Purkinje cell (primary cell): ENCODE measurements at places on chromosomes 12 and 14. TPM values are rescaled to one million over a fixed set of nuclear protein-coding genes. Genes with fewer than 3 reads are reported as not detected.

The RTL1 gene
- not detected in 2 replicates for polyA plus RNA-seq

The YEATS4 gene
- 31.2 and 44.4 TPM in 2 replicates for polyA plus RNA-seq

The SSPN gene
- 4.0 and 6.6 TPM in 2 replicates for polyA plus RNA-seq

The IPO8 gene
- polyA plus RNA-seq: 9.0 and 10.1 TPM in 2 replicates

The LHX5 gene
- 0.90 and 3.1 TPM in 2 replicates for polyA plus RNA-seq

The ZFHX2 gene
- 1.7 and 2.7 TPM in 2 replicates for polyA plus RNA-seq

The IL22 gene
- 2.3 TPM in 1 of 2 replicates, not detected in the other for polyA plus RNA-seq

The KCNC2 gene
- 8.1 TPM in 1 of 2 replicates, not detected in the other for polyA plus RNA-seq

The GNG2 gene
- polyA plus RNA-seq: 269 and 324 TPM in 2 replicates

The CSRP2 gene
- polyA plus RNA-seq: 0.36 TPM in 1 of 2 replicates, not detected in the other

The CCDC38 gene
- not detected in 2 replicates for polyA plus RNA-seq

The PLEK2 gene
- not detected in 2 replicates for polyA plus RNA-seq

The DGKA gene
- 2.0 and 9.5 TPM in 2 replicates for polyA plus RNA-seq

The CLEC4C gene
- not detected in 2 replicates for polyA plus RNA-seq

The TBC1D30 gene
- 3.0 and 4.3 TPM in 2 replicates for polyA plus RNA-seq

The PTGR2 gene
- 6.4 and 12.1 TPM in 2 replicates for polyA plus RNA-seq

The TAS2R7 gene
- 0.30 TPM in 1 of 2 replicates, not detected in the other for polyA plus RNA-seq

The OASL gene
- 0.22 TPM in 1 of 2 replicates, not detected in the other for polyA plus RNA-seq

The APPL2 gene
- 73.9 and 93.8 TPM in 2 replicates for polyA plus RNA-seq

The HHIPL1 gene
- 0.22 and 1.2 TPM in 2 replicates for polyA plus RNA-seq

The SDR9C7 gene
- 0.54 TPM in 1 of 2 replicates, not detected in the other for polyA plus RNA-seq

The DGLUCY gene
- polyA plus RNA-seq: 14.0 and 20.1 TPM in 2 replicates

The SUOX gene
- 10.7 and 20.8 TPM in 2 replicates for polyA plus RNA-seq

The PRICKLE1 gene
- 7.6 and 12.2 TPM in 2 replicates for polyA plus RNA-seq

The B4GALNT1 gene
- polyA plus RNA-seq: 39.3 and 50.4 TPM in 2 replicates

The RFX4 gene
- 5.7 and 7.2 TPM in 2 replicates for polyA plus RNA-seq

The FAIM2 gene
- 846 and 1,023 TPM in 2 replicates for polyA plus RNA-seq

The GXYLT1 gene
- polyA plus RNA-seq: 2.8 and 3.3 TPM in 2 replicates

The FAM181A gene
- polyA plus RNA-seq: not detected in 2 replicates

The HOXC10 gene
- polyA plus RNA-seq: not detected in 2 replicates

The PDE6H gene
- polyA plus RNA-seq: not detected in 2 replicates

The ABCD2 gene
- polyA plus RNA-seq: 7.8 and 8.1 TPM in 2 replicates

The LRP6 gene
- polyA plus RNA-seq: 2.9 and 6.2 TPM in 2 replicates

The EEA1 gene
- 21.1 and 26.4 TPM in 2 replicates for polyA plus RNA-seq

The SLC7A8 gene
- 22.0 and 27.0 TPM in 2 replicates for polyA plus RNA-seq

The DYNLL1 gene
- 1,021 and 1,881 TPM in 2 replicates for polyA plus RNA-seq

The AKAP6 gene
- polyA plus RNA-seq: 142 and 178 TPM in 2 replicates

The NTF3 gene
- polyA plus RNA-seq: not detected in 2 replicates
